Stimulated activated naive B cell treated with anti-CD40 and anti-IgM and Interleukin-4, amounts not matched to agents 10 μg/mL and 1 μg/mL and 100 μg/mL, for 72 hours (primary cell): ENCODE measurements at places on chromosomes 5 and 9.

DNA sequence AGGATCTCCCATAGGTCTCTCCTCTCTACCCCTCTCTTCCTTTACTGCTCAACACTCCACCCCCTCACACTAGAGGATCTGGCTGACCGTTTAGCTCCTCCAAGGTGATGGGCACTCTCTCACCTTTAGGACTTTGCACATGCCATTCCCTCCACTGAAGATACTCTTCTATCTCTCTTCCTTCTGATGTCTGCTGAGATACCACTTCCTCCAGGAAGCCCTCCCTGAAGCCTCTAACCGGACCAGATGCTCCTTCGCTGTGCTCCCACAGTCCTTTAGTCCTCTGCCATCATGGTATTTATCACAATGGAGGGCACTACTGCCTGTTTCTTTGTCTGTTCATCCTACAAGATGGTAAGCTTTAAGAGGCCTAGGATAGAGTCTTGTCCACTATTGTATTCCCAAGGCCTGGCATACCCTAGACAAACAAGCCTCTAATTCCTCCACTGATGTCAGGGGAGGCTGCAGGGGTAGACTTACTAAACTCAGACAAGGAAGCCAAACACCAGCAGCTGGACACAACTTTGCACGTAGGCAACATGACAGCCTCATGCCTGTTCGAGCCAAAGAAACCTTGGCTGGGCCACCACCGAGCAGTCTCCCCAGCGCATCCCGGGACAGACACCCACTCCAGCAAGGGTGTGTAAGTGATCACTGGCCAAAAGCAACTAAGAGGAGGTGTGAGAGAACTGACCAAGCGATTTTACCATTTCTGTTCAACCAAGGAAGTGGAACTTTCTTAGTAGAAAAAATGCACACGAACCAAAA is 20.2 kb downstream of the ORM2 start:
- no peak for DNase-seq

DNA sequence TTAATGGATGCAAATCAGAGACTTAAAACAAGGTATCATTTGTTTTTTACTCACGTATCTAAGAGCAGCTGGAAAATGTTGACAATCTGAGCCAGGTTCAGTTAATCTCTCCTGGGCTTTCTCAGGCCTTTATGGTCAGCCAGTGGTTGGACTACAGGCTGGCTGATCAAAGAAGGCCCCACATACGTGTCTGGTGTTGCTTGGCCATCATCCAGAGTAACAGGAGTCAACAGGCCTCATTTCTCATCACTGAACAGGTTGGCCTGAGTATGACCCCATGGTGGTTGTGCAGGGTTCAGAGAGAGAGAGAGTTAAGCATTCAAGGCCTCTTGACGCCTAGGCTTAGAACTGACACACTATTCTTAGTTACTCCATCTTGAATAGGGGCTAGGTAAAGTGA is 97.0 kb upstream of the VLDLR start:
- no peak for DNase-seq

DNA sequence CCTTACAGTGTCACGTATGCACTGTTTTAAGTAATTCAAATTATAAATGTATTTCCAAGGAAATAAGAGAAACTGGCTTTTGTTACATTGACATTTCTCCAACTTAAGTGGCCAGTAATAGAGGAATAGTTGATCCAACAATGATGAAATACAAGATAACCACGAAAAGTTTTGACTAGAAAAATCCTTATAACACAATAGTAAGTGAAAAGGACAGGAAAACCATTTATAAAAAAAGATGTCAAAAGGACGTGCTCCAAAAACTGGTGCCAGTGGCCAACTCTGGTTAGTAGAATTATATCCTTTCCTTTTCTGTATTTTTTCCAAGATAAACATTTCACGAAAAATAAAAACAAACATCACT is 210.9 kb downstream of the GAPVD1 start:
- no peak for DNase-seq

DNA sequence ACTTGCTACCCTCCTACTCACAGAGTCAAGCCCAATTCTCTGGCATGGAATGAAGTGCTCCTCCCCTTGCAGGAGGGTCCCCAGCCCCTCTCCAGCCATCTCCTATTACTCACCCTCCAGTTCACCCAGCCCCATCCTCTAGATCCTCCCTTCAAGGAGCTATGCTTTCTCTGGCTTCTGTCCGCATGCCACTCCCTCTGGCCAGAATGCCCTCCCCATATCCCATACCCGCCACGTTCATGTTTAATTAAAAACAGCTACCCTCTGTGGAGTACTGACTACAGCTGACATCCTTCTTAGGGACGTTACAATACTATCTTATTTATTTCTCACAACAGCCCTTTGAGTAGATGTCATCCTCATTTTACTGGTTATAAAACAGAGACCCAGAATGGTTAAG is 3.0 kb downstream of the F2R start:
- no peak for DNase-seq

- no peak for DNase-seq
These were observed 173.4 kb downstream of the GOLPH3 start for GRCh38 chr5:32000731-32001130.

DNA sequence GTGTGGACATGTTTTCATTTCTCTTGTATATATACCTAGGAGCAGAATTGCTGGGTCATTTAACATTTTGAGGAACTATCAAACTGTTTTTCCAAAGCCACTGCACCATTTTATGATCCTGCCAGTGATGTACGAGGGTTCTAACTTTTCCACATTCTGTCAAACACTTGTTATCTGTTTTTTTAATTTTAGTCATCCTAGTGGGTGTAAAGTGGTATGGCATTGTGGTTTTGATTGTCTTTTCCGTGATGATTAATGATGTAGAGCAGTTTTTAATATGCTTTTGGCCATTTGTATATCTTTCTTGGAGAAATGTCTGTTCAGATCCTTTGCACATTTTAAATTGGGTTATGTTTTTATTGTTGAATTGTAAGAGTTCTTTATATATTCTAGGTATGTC is 107.0 kb downstream of the MELK start:
- no peak for DNase-seq

GRCh38 chr5:135505973-135506372 is 29.8 kb downstream of the NEUROG1 start:
- DNase-seq = no peak

- DNase-seq = no peak
These were observed 706.6 kb upstream of the RGMB start for GRCh38 chr5:98066910-98067309.

DNA sequence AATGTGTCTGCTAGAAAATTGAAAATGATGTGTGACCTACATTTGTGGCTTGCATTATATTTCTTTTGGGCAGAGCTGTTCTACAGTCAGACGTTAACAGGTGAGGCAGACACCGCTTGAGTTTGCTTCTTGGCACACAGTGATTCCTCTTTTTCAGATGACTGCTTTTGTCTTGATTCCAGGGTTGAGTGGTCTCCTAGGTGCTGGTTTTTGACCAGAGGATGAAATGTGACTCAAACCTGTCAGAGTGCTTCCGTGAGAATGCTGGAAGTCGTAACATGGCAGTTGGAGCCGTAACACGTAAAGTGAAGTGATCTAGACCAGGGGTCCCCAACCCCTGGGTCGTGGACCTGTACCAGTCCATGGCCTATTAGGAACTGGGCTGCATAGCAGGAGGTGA is 28.3 kb upstream of the NDFIP1 start:
- no peak for DNase-seq

- DNase-seq = no peak
These were observed 9.4 kb upstream of the CCL28 start for GRCh38 chr5:43421450-43422133.

GRCh38 chr9:26723486-26723885 is 169.1 kb downstream of the CAAP1 start:
- DNase-seq = no peak

DNA sequence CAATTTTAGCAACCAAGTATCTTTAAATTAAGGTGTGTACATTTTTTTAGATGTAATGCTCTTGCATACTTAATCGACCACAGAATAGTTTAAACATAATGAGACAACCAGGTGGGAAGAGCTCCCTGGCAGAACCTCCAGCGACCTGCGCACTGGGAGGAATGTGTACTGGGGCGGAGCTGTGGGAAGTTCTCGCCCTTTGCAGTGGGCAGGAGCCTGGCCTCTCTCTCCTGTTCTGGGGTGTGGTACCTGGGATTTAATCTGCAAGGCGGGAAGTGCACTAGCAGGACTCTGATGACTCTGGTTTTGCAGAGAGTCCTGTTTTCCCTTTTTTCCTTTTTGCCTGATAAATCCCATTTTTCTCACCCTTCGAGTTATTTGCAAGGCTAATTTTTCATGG is 150.7 kb downstream of the SLC28A3 start:
- DNase-seq = no peak

DNA sequence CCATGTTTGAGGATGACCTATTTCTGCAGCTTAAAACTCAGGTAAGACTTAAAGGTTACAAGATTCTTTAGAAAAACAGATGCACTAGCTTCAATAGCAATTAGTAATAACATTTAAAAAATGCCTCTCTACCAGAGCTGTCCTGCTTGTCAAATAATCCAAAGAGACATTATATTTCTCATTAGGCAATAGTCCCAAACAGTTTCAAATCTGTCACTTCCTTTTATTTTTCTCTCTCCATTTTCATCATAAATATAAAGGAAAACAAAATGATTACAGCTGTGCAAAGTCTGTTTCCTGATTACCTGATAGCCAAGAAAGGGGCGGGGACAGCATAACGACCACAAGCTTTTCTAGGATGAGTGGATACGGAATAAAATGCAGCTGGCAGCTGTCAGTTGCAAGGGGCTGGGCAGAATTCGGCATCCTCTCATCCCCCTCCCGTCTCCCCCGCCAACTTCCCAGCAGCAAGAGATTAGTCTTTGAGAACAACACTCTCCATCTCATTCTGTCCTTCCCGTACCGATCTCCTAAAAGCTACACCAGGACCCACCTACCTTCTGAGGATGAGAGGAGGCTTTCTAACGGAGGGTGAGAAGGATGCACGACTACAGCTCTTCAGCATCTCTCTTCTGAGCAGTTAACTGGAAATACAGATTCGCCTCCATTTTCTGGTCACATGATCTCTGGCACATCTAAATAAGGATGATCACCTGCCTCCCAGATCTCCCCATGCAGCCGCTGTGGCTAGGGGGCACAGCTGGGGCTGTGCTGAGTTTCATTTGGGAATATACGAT is 72.5 kb upstream of the PCA3 start:
- DNase-seq = no peak

DNA sequence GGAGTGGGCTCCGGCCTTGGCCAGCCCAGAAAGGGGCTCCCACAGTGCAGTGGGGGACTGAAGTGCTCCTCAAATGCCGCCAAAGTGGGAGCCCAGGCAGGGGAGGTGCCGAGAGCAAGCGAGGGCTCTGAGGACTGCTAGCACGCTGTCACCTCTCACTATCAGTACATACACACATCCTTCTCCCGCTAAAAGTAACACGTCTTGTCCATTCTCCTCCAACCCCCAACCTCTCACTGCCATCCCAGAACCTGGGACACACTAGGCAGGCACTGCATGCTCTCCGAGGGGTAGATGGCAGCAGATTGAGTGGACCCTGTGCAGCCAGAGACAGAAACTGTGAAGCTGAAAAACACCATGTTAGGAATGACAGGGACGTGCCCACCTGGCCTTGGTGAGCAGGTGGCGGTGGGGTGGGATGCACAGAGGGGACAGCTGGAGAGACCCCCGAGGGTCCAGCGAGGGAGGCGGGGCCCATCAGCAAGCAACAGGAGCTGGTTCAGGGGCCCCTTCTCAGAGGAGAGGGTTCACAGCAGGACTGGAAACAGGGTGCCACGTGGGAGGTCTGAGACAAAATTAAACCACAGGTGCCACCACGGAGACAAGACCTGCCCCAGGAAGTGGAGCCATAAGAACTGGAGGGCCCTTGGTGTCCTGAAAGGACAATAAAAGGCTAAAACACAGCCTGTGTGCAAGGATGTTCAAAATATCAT is 16.9 kb downstream of the SEMA4D start:
- no peak for DNase-seq

GRCh38 chr5:179837076-179838011 is 16.6 kb downstream of the SQSTM1 start:
- no peak for DNase-seq

DNA sequence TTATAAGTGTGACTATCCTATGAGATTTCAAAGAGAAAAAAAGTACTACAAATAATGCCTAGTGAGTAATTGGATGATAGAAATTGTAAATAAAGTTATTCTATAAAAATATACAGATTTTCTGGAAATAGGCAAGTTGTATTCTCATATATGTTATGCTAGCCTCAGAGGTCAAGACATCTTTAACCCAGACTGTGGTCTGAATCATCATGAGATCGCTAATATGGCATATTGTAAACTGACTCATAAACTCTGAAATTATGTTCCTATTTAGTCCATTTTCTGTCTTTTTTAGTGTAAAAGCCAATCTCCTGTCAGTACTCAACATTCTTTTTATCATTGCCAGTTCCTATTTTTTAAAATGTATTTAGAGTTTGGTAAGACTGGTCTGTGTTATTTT is 14.2 kb downstream of the LOX start:
- DNase-seq = no peak

DNA sequence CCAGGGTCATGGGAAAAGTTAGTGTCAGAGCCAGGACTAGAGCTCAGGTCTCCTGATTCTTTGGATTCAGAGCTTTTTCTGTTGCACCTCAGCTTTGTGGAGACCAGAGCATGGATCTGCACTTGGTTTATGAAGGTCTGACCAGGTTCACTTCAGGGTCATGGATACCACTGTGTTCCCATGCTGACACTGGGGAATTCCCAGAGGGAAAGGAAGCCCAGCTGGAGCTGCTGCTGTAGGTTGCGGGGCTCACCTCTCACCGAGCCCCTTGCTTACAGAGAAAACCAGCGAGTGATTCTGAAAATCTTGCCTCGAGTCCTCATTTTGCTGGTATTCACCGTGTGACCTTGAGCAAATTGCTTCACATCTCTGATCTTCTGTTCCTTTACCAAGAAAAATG is 83.0 kb downstream of the RGS3 start:
- DNase-seq = no peak

DNA sequence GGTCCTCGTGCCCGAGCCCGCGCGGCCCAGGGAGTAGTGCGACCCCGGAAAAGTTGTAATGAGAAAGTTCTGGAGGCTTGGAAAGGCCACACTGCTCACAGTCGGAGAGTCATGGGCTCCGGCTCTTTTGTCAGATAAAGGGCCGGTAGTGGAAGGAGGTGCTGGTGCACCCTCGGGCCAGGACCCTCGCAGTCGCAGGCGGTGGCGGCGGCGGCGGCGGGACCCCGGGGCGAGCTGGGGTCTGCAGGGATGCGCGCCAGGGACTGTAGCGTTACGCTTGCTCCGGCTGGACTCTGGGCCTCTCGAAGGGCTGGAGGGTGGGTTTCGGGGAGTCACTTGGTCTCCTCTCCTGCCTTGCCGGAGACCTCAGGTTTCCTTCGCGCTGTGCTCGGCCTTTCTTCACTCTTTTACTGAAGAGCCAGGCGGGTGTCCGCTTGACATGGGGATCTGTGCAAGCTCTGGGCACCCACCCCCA is 1.5 kb downstream of the RORB start:
- DNase-seq = no peak

DNA sequence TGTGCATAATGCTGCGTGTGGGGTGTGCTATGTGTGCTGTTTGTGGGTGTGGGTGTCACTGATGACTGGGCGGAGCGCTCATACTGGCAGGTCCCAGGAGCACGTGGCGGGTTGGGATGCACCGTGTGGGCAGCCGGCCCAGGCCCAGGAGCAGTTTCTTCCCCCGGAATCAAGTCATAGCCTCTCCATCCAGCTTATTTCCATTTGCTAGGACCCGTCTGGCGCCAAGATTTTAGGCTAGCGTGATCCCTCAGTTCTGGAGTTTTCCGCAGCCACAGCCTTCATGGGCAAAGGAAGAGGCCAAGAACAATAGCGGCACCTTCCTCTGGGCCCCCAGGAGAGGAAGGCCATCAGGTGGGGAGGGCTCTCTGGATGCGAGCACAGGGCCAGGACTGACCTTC is 43.3 kb upstream of the NEURL1B start:
- DNase-seq = no peak
